ENCODE measurements at places on chromosomes 12 and 14.

DNA sequence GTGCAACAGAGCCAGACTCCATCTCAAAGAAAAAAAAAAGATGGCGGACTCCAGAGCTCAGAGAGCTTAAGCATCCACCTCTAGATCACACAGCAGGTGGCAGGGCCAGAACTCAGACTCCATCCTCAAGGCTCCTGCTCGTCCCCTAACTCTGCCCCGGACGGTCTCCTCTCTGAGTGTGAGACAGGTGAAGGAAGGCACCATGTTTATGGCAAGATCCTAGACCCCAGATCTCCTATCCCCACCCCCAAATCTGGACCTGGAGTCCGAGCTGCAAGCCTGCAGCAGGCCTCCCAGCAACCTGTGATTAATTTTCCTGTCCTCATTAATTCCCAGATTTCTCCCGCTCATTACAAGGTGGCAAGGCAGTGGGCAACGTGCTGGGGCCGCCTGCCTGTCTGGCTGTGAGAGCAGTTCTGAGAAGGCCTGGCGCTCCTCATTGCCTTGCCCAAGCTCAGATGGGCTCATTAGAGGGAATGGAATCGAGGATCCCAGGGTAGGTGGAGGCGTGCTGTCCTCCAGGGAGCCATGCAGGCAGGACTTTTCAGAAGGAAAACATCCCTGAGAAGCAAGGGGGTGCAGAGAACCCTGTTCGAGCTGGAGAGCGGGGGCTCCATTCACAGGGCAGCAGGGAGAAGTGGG is 296.6 kb upstream of the RTL1 start:
- no peak for DNase-seq

GRCh38 chr12:124174451-124175348 is 120.2 kb upstream of the RFLNA start:
- DNase-seq: no peak

DNA sequence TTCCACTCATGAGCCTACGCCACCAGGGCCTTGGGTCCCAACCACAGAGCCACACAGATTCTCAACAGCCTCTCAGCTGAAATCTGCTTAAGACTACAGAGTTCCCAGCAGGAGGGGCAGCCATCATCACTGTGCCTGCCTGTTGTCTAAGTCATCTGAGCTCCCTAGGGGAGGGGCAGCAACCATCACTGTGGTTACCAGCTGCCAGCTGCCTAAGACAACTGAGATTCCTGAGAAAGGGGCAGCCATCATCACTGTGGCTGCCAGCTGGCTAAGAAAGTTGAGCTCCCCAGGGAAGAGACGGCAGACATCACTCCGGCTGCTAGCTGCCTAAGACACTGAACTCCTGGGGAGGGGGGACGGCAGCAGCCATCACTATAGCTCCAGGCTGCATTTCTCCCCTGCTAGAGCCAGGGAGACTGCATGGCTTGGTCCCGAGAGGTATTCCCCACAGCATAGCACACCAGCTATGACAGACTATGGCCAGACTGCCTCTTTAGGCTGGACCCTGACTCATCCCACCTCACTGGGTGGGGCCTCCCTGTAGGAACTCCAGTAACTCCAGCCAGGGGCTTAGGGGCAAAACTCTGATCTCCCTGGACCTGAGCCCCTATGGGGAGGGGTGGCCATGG is 37.2 kb upstream of the C14orf132 start:
- no peak for DNase-seq

DNA sequence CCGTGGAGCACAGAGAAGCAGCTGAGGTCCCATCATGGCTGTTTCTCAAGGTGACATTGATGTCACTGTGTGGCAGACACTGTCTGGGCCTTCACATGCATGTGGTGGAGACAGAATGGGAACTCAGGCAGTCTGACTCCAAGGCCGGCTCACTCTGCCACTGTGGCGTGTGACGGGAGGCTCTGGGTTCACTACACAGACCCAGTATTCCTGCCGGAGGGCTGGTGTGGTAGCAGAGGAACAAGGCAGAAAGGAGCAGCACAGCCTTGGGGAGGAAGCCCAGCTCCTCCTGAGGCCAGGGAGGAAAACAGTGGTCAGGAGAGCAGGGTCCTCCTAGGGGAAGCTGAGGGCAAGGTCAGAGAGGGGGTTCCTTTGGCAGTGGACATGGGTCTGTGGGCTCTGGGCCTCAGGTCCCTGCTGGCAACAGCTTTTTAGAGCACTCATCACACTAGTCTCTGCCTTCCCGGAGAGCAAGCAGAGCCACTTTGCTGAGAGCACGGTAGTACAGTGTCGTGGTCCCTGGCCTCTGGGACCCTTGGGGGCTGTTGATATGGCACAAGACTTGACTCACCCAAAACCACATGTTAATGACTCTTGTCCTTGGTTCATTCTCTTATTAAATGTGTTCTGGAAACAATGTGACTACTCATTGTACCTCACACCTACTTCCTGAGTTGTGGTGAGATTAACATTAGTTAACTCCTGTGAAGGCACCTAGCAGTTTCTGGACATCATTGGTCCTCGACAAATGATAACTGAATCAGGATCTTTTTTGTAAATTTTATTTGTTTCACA is 21.3 kb downstream of the DCAF4 start:
- no peak for DNase-seq

- no peak for DNase-seq
Observed at GRCh38 chr14:59777006-59777579, 93.5 kb downstream of the RTN1 start.

GRCh38 chr12:70598467-70599193 is 38.6 kb downstream of the PTPRB start:
- DNase-seq: no peak

- no peak for DNase-seq
Observed at GRCh38 chr12:116492703-116493324, 66.4 kb upstream of the MAP1LC3B2 start.

- no peak for DNase-seq
Observed at GRCh38 chr14:42173206-42173605, 566.5 kb downstream of the LRFN5 start.

- DNase-seq: no peak
Observed at GRCh38 chr12:130800312-130800711, 38.7 kb downstream of the STX2 start.

DNA sequence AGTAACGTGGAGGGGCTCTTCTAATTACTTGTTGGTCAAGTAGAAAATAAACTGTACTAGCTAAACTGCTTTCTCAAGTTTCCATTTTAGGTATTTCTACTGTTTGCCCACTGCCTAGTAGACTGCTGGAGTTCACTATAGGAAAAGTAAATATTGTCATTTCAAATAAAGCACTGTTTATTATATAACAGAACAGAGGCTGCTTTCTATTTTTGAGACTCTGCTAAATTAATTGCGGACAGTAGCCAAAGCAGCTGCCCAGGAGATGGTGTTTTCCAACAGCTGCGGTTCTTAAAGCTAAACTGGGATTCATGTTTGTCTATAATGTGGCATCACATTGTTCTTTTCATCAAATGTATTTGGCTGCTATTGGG is 15.9 kb upstream of the SIX1 start:
- no peak for DNase-seq

DNA sequence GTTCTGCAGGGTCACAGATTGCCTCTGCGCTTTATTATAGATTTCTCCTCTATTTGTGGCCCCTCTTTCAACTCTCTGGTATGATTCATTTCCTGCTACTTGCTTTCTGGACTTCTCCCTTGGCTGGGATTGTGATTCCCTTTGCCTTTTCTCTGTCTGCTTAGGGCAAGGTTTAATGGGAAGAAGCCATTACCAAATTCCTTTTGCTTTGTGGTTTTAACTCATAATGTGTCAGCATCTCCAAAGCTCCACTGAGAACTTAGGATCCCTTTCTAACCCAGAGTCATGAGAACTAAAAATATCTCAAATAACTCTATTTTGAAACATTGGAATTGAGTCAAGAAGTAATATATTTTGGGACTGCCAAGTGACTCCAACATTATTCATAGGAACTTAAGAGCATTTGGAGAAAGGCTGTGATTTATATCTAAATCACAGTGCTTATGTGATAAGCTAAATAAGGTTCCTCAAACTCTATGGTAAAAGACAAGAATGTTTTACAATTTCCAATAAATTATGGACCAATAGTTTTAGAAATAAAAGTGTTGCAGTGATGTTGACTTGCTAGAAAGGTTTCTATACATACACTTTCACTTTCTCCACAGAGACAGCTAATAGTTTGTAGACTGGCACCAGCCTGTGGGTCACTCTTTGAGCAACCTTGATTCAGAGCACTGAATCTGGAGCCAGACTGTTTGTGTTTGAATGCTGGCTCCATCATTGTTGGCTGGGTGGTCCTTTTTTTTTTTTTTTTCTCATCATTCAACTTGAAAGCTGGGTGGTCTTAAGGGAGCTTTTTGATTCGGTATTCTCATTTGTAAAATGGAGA is 93.9 kb downstream of the DACT1 start:
- DNase-seq: no peak

- DNase-seq: no peak
Observed at GRCh38 chr12:93943780-93944179, 204.6 kb upstream of the PLXNC1 start.

GRCh38 chr12:42143452-42144157 is 1.1 kb downstream of the GXYLT1 start:
- DNase-seq: no peak

- DNase-seq: no peak
Observed at GRCh38 chr12:91361864-91362263, 179.2 kb upstream of the DCN start.

- no peak for DNase-seq
Observed at GRCh38 chr12:30926243-30927221, at the start of gene TSPAN11. TSS of gene TSPAN11 (plus strand) at chr12:30926748. CDS start at chr12:30953992, 27,244 bp downstream.

DNA sequence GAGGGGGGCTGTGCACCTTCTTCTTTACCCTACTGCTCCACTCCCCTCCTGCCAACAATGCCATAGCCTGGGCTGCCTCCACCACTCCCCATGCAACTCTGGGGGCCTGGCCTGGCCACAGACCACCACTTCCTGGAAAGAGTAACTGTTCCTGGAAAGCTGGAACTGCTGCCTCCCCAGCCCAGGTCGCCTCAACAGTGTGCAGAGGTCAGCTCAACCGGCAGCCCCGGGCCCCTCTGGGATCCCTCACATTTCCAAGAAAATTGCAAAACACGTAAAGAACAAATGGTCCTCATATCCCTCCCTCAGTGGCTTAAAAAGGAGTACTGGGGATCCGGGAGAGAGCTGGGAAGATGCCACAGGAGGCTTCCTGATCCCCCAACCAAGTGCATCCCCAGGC is 22.4 kb upstream of the DIO3 start:
- no peak for DNase-seq

DNA sequence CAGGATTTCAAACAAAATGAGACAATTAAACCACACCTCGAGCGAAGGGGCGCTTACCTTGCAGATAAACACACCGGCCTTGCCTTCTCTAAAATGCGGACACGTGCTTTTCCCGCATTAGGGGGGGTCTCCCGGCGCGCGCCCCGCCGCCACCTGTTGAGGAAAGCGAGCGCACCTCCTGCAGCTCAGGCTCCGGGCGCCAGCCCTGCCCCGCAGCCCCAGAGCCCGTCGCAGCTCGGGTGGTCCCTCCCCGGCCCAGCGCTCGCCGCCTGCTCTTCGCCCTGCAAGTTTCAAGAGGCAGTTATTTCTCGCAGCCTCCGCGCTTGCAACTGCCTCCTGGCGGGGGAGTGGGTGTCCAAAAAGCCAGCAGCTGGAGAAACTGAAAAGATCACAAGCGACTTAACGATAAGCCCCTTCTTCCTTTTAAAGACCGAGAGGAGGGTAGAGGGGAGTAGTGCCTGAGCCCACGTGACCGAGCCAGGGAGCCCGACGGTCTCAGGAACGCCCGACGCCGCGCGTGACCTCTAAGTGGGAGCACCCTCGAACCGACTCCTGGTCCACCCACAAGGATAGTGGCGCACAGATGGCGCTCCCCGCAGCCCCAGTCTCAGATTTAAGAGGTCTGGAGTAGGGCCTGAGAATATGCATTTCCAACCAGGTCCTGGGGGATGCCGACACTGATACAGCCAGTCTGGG is at the start of gene ESR2:
Gene ESR2, minus strand, starts transcription at position 396 of the 696 bp plus-strand sequence. CDS start 11,386 bp downstream, outside the sequence.
- DNase-seq: peak; percentile 60

- no peak for DNase-seq
Observed at GRCh38 chr14:81187832-81188522, 32.8 kb downstream of the GTF2A1 start.

DNA sequence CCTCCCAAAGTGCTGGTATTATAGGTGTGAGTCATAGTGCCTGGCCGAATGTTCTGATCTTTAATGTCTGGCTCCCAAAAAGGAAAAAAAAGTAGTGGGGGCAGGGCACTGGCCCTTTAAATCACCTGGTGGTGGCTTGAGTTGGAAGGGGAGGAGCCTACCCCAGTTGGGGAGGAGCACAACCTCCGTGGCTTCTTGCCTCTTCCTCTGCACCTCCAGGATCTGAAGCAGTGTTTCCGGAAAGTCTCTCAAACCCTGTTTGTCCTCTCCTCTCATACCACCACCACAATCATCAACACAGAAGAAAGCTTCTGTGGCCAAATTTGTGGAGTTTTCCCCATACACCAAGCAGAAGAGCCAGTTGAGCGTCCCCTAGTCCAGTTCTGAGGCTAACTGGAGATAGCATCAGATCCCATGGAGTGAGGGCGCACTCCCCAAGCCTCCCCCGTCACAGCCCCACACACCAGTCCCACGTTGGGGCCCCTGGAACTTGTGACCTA is 24.3 kb upstream of the RCOR1 start:
- no peak for DNase-seq

DNA sequence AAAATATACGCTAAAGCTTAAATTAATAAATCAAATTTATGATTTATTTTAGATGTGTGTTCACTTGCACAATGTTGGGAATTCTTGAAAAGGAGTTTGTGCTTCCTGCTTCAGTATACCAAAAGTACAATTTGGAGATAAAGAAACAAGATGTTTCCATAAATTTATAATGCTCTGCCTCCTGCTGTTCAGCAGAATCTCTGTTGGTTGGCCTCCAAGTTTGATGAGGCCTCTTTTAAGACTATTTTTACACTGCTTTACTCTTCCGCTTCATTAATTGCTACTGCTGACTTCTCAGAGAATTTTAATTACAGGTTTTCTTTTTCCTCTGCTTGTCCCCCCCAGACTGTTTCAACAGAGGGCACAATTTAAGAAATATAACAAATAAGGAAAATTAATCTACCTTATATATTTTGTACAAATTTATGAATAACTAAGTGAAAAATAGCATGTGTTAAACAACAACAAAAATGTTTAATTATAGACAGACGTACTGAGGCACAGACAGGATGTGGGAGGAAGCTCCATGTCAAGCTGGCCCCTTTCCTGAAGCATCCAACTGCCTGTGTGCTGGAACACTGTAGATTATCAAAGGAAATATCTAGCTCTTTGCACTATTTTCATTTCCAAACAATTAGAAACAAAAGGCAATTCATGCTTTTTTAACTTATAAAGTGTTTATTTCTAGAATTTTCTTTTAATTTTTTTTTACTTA is 83.9 kb downstream of the PIK3C2G start:
- no peak for DNase-seq

DNA sequence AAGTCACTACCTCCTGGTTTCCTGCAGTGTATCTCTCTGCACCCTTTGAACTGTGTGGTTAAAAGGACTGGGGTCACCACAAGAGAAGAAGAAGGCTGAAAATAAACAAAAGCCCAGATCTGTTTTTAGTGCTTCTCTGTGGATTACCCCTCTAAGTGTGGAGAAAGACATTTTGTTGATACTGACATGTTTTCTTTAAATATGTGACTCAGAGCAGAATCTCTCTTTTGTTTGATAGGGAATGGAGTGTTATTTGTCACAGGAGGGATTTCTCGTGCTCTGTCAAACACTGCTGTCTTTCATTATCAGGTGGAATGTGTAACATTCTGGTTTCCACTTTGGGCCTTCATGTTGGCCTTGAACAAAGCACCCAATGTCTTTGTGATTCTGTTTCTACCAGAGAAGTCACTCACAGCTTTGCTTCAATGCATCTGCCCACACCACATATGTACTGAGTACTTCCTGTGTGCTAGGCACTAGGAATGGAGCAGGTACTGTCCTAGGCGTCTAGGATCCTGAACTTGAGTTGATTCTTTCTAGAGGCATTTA is 82.1 kb downstream of the PLXNC1 start:
- no peak for DNase-seq

- DNase-seq: no peak
Observed at GRCh38 chr14:51880835-51881580, 20.6 kb downstream of the GNG2 start.

Data from stimulated activated effector memory CD8-positive, alpha-beta T cell treated with anti-CD3 and anti-CD28 coated beads, Interleukin-12 subunit alpha, Interleukin-12 subunit beta, amount 100 ng/mL, for 72 hours (primary cell).